ENCODE measurements at places on chromosomes 12 and 14.
A peak's percentile ranks its signal among the peaks of the same experiment; 100 is the strongest.

GRCh38 chr12:29655861-29656260 is 127.9 kb downstream of the TMTC1 start:
- DNase-seq, result no peak

DNA sequence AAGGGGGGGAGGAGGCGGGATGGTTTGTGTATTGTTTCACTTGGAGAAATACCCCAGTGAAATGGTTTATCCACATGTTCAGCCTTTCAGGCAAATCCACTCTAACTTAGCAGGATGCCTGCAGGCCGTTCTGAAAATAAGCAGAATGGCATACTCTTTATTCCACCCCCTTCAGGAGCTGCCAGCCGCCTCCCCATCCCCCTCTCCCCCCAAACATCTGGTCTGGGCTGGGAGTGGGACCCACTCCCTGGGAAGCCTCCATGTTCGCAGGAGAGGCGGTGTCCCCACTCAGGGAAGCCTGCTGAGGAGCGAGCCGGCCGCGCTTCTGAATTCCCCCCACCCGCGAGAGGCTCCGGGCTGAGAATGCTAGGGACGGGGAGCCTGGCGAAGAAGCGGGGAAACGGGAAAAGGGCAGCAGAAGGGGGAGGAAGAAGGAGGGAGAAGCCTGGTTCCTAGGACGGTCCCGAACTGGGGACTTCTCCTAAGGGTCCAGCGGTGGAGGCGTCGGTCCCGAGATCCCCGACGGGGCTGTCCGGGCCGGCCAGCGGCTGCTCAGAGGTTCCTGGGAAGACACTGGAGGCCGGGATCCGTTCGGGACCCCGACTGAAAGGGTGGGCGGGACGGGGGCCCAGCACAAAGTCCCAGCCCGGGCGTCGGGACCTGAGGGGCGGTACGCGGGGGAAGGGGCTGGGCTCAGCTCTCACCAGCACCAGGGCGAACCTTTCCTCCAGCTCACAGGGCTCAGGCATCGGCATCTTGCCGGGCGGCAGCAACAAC is 666 bp downstream of the FMNL3 start:
- DNase-seq, result peak; percentile 27

GRCh38 chr12:26281320-26281719 is 85.9 kb downstream of the SSPN start:
- DNase-seq, result no peak

GRCh38 chr12:123761841-123762714 is at the start of gene DNAH10:
DNAH10 (plus strand) TSS chr12:123762301; CDS start chr12:123762337, 36 bp downstream.
- DNase-seq, result peak; percentile 67

GRCh38 chr14:87387806-87388205 is 605.2 kb downstream of the GALC start:
- no peak for DNase-seq

DNA sequence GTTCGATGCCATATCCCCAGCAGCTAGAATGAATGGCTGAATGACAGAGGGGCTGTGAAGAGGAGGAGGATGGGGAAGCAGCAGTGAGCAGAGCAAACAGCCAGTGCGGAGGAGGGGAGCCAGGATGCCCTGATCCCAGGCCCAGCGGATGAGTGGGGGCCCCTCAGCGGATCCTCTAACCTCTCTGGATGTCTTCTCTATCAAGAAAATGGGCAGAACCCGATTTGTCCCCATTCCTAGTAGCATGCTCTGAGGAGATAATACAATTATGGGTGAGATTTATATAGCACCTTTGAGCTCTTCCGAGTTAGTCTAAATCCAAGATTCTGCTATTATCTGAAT is 30.0 kb upstream of the RPLP0 start:
- no peak for DNase-seq

DNA sequence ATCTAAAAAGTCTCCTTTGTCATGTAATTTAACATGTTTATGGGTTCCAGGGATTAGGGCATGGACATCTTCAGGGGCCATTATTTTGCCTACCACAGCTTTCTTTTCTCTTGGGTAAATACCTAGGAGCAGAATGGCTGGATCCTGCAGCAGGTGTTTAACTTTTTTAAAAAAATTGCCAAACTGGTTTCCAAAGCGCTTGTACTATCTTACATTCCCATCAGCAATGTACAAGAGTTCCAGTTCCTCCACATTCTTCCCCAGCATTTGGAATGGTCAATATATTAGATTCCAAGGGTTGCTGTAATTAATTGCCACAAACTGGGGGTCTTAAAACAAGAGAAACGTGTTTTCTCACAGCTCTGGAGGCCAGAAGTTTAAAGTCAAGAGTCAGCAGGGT is 27.7 kb upstream of the MYL2 start:
- no peak for DNase-seq

- DNase-seq, result no peak
Measured at GRCh38 chr12:105089817-105090216, 5.6 kb upstream of the ALDH1L2 start.

DNA sequence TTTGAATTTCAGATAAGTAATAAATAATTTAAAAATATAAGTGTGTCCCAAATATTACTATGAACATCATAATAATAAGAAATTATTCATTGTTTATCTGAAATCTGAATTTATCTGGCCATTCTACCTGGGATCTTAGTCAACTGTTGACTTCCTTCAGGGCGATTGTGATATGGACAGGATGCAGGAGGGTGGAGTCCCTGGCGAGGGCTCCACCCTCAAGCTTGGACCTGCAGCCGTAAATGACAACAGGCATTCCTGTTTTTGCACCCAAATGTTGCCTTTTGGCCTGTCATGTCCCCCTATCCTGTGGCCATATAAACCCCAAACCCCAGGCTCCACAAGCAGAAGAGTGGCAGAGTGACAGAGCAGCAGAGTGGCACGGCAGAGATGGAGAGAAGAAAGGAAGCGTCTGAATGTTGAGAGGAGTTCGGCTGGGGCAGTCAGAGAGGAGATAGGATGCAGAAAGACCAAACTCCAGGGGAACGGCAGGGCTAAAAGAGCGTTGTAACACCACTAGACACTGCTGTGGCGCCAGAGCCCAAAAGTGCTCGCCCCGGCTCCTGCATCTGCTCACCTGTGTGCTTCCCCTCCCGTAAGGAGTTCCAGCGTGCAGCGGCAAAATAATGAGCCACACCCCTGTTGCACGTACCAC is 39.4 kb upstream of the FUT8 start:
- peak; percentile 57 for DNase-seq

GRCh38 chr14:105014631-105015030 is 6.3 kb downstream of the CDCA4 start:
- no peak for DNase-seq

DNA sequence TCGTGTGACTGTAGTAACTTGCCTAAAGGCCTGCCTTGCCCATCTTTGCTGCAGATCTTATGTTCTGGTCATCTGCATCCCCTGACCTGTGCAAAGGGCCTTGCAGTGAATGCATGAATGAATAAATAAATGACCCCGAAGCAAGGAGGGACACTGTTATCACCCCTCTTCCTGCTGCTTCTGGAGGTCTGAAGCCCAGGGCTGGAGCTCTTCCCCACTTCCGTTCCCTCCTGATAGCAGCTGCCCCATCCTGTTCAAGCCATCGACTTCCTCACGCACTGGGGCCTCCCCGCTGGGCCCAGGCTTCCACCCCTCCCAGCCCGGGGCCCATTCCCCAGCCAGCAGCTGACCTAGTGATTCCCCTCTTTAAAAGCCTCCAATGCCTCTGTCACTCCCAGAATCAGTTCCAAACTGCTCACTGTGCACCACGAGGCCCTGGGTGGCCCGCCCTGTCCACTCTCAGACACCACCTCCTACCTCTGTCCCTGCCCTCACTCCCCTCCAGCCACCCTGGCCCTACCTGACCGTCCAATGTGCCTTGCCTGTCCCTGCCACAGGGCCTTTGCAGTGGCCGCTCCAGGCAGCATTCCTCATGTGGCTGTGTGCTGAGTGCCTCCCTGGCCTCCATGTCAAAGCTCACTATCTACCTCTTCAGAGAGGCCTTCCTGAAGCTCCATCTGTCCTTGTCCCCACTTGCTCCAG is 78.6 kb downstream of the SCARB1 start:
- no peak for DNase-seq

- DNase-seq, result no peak
Measured at GRCh38 chr14:93107453-93107852, 8.3 kb downstream of the ITPK1 start.

GRCh38 chr14:104395276-104395675 is 184.3 kb upstream of the C14orf180 start:
- no peak for DNase-seq

DNA sequence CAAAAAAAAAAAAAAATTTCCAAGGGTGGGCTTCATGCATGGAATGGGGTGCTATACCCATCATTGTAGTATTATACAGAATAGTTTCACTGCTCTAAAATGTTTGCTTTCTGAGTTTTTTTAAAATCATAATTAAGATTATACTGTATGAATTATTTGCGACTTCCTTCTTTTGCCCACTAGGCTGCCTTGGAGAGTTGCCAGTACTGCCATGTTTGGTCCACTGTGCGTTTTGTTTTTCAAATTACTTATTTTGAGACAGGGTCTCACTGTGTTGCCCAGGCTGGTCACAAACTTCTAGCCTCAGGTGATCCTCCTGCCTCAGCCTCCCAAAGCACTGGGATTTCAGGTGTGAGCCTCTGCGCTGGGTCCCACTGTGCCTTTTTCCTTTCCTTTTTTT is 19.9 kb downstream of the PLBD2 start:
- DNase-seq, result peak; percentile 61

DNA sequence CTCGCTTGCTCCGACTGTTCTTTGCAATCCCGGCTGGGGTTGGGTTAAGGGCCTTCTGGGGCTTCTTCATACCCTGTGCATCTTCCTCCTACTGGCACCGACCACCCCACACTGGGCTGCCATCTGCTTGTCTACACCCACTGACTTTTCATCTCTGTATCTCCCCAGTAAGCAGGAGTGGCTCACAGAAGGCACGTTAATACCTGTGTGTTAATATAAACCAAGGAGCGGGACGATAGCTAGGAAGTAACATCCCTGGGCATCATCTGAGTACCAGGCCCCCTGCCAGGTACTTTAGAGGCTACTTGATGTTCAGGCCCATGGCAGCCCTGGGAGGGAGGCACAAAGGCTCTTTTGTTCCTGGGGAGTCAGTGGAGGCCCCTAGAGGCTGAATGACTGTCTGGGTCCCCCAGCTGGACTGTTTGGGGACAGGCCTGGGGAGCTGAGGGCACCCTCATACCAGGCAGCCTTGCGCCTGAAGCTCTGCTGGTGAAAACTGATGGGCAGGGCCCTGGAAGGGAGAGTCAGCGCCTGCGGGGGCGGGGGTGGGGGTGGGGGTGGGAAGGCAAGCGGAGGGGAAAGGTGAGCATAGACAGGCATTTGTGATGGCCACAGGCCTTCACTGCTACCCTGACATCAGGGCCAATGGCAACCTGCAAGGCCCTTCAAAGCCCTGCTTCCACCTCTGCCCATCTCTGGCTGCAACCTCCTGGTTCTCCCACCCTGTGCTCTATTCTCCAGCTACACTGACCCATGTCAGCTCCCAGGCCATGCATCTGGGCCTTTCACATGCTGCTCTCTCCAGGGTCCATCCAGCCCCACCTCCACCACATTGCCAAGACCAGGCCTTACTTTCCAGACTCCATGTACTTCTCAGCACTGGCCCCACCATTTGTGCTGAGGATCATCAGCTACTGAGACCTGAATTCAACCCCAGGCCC is 34.2 kb upstream of the DEGS2 start:
- DNase-seq, result peak; percentile 61

DNA sequence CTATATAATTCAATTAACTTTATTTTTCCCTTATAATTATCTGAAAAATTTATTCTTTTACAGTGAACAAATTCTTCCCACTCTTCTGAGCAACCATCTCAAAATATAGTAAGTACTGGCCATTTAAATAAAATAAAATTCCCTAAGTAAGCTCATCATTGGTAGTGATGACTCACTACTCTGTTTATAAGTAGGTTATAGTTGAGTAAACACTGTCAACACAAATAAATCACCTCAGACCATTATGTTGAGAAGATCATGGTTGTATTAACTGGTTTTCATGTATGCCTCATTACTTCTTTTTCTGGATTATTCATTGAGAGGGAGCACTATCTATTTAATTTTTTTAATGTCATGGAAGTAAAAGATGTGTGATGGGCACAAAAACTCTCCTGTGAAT is 220.5 kb downstream of the SEC23A start:
- no peak for DNase-seq

DNA sequence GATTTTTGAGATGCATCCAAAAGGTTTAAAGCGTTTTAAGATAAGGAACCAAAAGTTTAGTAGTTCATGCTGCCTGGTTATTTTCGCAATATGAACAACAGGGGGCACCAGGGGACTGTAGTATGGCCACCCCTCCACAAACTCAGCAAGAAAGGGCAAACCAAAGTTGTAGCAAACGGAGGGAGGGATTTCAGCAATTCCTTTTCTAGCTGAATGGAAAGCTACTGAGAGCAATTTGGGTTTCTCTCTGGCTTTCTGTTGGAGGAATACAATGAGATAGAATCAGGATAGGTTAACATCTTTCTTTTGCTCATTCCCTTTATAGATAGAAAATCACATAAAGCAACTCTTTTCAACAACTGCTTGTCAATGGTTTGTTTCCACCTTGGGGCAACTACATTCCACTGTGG is 62.5 kb downstream of the DRAM1 start:
- DNase-seq, result peak; percentile 92

GRCh38 chr14:50524060-50524459 is 8.3 kb downstream of the MAP4K5 start:
- no peak for DNase-seq

GRCh38 chr12:45725631-45726602 is 3.6 kb upstream of the ARID2 start:
- peak; percentile 79 for DNase-seq

DNA sequence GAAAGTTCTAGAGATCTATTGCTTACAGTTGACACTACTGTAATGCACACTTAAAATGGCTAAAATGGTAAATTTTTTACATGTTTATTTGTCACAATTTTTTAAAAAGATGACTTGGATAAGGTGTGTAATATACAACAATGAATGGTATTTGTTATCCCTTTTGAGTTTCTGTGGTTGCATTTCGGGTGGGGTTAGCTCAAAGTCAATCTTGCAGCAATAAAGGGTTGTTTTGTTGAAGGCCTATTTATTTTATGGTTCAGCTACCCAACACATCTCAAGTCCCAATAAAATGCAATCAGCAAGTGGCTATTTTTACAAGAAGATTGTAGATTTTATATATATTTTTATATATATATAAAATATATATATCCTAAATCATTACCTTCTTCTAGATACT is 22.1 kb downstream of the SNRPF start:
- no peak for DNase-seq

- no peak for DNase-seq
Measured at GRCh38 chr12:41462312-41462711, 274.2 kb downstream of the PDZRN4 start.

DNA sequence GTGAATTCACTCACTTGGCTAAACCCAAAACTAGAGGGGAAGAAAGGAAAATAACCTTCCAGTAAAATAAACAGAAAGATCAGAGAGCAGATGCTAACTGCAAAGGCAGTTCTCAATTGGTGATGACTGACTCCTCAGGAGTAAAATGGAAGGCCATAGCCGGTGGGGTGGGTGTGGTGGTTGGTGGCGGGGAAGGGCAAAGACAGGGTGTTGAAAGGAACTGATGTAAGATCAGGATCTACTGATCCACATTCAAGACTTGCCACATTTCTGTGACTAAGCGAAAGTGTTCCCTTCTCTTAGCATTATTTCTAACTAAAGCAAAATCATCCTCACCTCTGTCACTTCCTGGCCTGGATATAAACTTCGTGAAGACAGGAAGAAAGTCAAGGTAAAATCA is 26.3 kb upstream of the TC2N start:
- peak; percentile 19 for DNase-seq
